ENCODE measurements at places on chromosomes 2 and 18. TPM values are rescaled to one million over a fixed set of nuclear protein-coding genes. Genes with fewer than 3 reads are reported as not detected.

RND3 gene
- 51.2 TPM for total RNA-seq

CFAP210 gene
- total RNA-seq = 0.18 TPM

SCYGR4 gene
- total RNA-seq = not detected

TEKT4 gene
- not detected for total RNA-seq

IL36A gene
- not detected for total RNA-seq

OSR1 gene
- 5.8 TPM for total RNA-seq

CHRND gene
- total RNA-seq = not detected

PFN4 gene
- 1.0 TPM for total RNA-seq
